Neural crest cell (in vitro differentiated cells): ENCODE measurements at places on chromosomes 4 and X.

- DNase-seq, result no peak
These were observed 14.3 kb downstream of the EPHA5 start for GRCh38 chr4:65656008-65656407.

DNA sequence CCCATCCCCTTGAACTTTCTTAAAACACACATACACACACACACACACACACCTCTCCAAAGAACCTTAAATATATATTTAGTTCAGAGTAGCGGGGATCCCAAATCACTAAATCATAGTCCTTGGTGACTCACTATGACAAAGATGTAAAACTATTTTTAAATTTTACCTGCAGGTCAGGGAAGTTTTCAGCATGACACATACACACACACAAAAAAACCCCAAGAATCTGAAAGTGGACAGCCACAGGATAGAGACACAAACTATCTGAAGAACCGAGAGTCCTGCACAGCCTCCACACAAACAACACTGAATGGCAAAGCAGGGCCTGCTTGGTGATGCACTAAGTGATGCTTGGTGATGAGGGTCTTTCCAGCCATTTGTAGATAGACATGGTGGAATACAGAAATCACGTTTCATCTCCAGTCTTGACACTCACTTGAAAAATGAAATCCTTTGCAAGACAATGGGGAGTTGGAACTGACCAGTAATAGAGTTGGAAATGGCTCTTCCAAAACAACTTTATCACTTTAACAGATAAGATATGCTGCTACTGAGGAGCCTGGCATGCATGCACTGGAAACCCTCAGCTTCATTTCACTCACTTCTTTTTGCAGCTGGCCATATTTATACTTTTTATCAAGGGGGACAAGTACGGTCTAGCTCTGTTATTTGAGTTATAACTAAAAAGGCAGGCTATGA is 307.3 kb downstream of the RAPGEF2 start:
- no peak for DNase-seq

- DNase-seq, result no peak
These were observed 332.7 kb downstream of the MID1IP1 start for GRCh38 chrX:39133971-39134370.

DNA sequence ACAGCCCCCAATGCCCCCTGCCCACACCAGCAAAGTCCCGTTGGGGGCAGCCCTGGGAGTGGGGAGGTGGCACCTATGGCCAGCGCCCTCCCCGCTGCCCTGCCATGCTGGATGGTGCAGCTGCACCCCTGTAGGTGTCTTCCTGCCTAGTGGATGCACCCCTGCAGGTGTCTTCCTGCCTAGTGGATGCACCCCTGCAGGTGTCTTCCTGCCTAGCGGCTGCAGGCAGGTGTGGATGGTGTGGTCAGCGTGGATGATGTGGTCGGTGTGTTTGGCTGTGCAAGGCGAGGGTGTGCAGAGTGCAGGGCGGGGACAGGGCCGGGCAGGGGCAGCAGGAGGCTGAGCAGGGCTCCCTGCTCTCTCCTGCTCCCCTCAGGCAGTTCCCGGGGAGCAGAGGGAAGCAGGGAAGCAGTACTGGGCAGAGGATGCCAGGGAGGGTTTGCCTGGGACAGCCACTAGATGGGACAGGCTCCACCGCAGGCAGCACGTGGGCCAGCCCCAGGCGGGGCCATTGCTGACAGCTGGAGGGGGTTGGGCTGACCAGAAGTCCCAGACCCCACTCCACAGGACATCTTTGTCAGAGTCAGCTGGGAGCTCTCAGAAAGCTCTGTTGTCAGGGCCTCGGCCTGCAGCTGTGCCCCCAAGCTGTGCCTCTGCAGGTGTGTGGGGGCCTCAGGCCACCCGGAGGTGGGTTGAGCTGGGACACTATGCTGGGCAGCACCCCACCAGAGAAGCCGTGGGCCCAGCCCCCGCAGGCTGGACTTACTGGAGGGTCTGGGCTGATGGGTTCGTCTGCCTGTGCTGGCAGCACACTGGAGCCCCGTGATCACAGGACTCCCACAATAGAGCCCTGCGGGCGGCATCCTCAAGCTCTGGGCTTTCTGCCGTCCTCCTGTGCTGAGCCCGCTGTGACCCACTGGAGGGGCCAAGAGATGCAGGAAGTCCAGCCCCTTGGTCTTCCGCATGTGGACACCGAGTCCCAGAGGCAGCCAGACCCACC is 23.7 kb downstream of the DOK7 start:
- DNase-seq, result no peak

DNA sequence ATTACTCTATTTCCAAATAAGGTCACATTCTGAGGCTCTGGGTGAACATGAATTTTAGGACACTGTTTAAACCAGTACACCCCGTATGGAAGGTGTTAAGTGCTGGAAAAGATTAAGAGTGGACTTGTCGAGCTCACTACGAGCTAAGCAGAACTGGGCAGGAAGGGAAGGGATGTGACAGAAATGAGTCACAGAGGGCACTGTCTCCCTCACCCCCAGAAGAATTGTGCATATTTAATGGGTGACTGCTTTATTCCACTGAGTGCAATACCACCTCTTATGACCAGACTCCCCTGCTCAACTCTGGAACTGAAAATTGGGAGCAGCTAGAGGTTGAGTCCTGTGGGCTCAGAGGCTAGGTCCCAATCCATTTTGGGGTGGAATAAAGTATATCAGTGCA is 187.4 kb upstream of the RPS6KA3 start:
- DNase-seq, result no peak

GRCh38 chr4:174607792-174608191 is 85.5 kb upstream of the HPGD start:
- DNase-seq, result no peak

DNA sequence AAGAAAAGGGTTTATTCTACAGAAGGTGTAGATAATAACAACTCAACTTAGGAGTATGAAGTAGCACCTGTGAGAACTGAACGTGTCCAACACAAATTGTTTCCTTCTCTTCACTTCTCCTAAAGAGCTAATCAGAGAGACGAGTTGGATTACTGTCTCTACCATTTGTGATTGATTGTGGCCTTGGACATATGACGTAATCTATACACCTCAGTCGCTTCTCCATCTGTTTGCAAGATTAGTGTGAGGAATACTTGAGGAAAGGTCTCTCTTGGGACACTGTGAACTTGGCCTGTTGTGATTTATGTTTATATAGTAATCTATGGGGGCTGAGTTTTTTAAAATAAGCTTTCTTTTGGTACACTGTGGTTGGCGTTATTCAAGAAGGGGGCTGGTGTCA is 182.0 kb downstream of the ZNF330 start:
- no peak for DNase-seq

DNA sequence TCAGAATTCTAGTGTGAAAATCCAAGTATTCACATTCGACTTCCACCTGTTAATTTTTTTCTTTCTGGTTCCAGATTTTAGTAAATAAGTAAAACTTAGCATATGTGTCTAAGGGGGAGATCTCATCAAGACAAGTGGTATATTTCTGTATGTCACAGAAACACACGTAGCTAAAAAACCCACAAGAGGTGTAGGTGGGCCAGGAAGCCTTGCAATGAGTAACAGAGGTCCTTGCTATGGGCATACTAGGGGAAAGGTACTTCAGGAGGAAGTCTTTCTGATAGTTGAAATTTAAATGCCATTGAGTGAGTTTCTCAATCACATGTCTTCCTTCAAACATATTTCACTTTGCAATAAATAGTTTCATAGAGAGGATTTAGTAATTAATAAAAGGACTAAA is 315.8 kb downstream of the MID1IP1 start:
- DNase-seq, result no peak

- DNase-seq, result no peak
These were observed 378.3 kb downstream of the PPP1R2C start for GRCh38 chrX:42399632-42400024.

DNA sequence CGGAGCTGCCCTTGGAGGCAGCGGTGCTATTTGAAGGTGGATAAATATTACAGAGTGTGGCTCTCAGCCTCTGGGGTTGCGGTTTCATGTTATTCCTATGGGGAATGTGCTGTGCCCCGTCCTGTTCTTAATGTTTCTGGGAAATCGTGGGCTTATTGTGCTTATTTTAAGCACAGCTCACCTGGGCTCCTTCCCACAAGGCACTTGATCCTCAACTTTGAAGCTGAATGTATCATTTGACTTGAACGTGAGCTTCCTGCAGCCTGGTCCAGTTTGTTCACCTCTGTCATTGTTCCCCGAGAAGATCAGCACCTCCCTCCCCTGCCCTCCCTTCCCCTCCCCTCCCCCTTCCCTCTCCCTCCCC is 3.9 kb downstream of the SORCS2 start:
- no peak for DNase-seq

- no peak for DNase-seq
These were observed 8.8 kb downstream of the LARP7 start for GRCh38 chr4:112645541-112646329.

DNA sequence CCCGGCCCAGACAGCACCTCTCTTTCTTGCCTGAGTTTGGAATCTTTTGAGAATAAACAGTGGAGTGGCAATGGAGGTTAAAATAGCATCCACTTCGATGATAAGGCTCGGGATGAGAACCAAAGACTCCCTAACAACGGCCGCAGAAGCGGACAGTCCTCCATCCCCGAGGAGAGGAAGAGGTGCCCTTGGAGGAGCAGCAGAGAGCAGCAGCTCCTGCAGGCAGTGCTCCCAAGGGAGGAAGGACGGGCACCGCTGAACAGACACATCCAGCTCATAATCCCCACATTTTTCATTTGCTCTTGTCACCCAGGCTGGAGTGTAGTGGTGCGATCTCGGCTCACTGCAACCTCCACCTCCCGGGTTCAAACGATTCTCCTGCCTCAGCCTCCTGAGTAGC is 61.3 kb downstream of the DCTD start:
- no peak for DNase-seq

DNA sequence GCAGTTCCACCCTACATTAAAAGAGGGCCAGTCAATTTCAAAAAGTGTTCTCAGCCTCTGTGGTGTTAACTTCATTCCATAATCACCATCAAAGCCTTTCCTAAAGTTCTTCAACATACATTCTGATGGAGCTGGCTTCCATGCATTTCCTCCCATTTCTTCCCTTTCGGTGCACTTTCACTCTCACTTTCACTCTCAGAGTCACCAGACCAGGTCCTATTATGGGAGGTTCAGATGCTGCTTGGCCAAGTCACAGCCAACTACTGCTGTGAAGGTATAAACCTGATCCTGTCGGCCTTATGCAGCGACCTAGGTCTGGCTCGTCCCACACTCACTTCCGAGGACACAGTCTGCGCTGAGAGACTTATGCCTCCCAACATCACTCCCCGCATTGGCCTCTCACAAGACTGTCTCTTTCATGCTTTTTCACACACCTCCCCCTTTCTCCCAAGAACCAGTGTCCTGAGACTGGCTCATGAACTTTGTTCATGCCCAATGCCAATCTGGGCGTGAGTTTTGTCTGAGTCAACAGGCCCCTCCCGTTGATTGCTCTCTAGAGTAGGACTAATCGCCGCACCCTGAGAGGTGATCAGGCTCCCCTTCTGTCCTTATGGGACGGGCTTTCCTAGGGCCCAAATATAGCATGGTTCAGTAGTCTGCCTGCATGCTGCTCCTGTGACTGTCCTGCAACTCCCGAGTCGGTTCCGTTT is 60.8 kb upstream of the XAGE1B start:
- DNase-seq, result no peak

GRCh38 chr4:184648054-184648312 is 1.3 kb downstream of the CASP3 start:
- no peak for DNase-seq

- DNase-seq, result no peak
These were observed 31.6 kb downstream of the UGDH start for GRCh38 chr4:39495446-39496213.

GRCh38 chrX:80879916-80880315 is 70.2 kb upstream of the BRWD3 start:
- no peak for DNase-seq

- peak; percentile 57 for DNase-seq
These were observed 1.3 kb upstream of the FAT4 start for GRCh38 chr4:125313497-125313896.

GRCh38 chr4:185504098-185505047 is 30.9 kb downstream of the PDLIM3 start:
- DNase-seq, result peak; percentile 2

- no peak for DNase-seq
These were observed 347.2 kb upstream of the ANXA10 start for GRCh38 chr4:167745024-167745687.

- DNase-seq, result no peak
These were observed 754.0 kb upstream of the SLIT2 start for GRCh38 chr4:19497705-19498104.

- DNase-seq, result no peak
These were observed 4.6 kb downstream of the SH3BGRL start for GRCh38 chrX:81206476-81206875.

- DNase-seq, result peak; percentile 4
These were observed 77.1 kb downstream of the TBCK start for GRCh38 chr4:106238820-106239420.

DNA sequence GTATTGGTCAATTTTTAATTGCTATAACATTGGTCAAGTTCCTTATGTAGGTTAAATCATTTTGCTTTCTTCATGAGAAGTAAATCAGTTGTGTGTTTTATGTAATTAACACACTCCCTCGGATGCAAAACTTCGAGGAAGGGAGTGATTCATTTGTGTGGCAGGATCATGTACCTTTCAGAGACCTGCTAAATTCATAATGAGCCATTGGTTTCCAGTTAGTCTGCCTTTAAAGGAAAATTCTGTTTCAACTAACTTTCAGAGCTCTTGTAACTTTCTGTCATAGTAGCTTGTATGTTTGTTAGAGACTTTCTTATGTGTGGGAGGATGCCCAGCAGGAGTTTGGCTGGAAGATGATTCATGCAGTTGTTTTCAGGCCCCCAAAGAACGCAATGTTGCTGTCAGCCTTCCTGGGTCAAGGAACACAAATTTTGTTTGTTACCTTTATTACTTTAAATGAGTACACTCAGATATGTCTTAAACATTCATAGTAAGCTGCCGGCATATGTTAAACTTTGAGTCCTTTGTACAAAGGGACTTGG is 72.1 kb downstream of the GPR101 start:
- DNase-seq, result no peak

GRCh38 chr4:148289740-148290139 is 152.5 kb downstream of the NR3C2 start:
- no peak for DNase-seq

DNA sequence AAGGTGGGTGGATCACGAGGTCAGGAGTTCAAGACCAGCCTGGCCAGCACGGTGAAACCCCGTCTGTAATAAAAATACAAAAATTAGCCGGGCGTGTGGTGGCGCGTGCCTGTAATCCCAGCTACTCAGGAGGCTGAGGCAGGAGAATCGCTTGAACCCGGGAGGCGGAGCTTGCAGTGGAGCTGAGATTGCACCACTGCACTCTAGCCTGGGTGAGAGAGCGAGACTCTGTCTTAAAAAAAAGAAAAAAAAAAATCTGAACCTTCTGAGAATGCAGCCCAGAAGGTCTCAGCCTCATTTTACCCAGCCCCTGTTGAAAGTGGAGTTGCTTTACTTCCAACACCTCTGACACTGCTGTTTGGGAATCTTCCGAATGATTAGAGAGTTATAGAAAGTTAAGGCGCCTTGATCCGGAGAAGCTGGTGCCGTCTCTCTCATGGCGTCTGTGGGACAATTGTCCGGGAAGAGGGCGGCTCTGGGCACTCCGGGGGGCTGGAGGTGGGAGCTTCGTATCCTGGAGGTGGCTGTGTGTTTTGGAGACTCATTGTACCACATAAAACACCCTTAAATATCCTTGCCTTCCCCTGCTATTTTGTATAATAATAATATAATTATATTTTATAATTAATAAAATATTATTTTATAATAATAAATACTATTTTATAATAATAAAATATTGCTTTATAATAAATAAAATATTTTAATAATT is 92.7 kb upstream of the PPP2R3B start:
- no peak for DNase-seq
